ENCODE measurements at places on chromosomes 1 and 21.
A peak's percentile ranks its signal among the peaks of the same experiment; 100 is the strongest.

DNA sequence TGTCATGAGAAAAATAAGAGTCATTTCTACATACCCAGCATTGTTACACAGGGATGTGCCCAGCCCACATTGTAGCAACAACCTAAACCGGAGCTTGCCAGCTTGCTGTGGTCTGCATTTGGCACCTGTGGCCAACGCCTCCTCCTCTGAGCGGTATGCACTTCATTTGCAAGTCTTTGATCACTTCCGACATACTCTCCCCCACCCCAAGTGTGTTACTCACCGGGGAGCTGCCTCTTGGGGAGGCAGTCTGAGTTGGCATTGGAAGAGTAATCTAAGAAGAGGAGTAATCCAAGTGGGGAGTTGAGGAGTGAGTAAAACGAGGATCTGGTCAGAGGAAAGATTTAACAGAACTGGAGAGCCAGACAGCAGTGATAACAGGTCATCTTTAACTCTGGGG is 3.8 kb downstream of the BCL9 start:
- DNase-seq: peak; percentile 43

DNA sequence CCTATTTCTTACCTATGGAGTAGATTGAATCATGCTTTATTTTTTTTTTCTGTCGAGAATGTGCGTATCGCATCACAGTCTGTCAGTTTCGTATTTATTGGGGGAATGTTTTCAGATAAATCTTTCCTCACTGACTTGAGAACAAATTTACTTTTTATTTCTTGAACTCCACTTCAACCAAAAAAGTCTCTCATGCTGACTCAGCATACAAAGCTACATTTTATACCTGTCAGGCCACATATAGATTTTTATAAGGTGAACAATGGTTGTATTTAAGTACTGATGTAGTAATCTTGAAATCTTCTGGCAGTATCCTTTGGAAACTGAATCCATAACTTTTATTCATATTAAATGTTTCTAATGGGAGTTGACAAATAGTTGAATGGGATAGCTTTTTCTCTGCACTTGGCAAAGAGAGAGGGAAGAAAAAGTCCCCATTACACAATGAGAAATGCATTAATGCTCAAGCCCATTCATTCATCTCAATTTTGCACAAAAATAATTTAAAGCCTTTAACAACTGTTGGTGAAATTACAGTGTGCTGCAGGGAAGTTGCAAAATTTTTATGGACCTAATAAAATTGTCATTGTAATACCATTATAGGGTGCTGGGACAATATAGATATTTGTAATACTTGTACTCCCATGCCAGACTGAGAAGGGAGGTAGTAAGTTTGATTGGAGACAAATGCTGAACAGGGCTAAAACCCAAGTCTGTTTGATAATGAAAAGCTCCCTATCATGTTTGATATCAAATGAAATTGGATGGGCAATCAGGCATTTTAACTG is 367.6 kb downstream of the HLX start:
- no peak for DNase-seq

GRCh38 chr1:38013227-38013622 is 691 bp downstream of the UTP11 start:
- DNase-seq: no peak

- peak; percentile 5 for DNase-seq
Measured at GRCh38 chr1:202965422-202965821, 1.6 kb downstream of the CYB5R1 start.

GRCh38 chr1:199859491-199859933 is 168.0 kb upstream of the NR5A2 start:
- peak; percentile 88 for DNase-seq

GRCh38 chr1:44860331-44860730 is 17.3 kb upstream of the PTCH2 start:
- no peak for DNase-seq

- DNase-seq: peak; percentile 27
Measured at GRCh38 chr1:12249181-12249580, 19.4 kb downstream of the VPS13D start.

- peak; percentile 93 for DNase-seq
Measured at GRCh38 chr1:150149271-150150132, at the start of gene PLEKHO1. Gene PLEKHO1 (plus strand): TSS chr1:150149916. CDS start chr1:150150258, 342 bp downstream.

GRCh38 chr1:164360265-164360664 is 198.7 kb upstream of the PBX1 start:
- no peak for DNase-seq

- peak; percentile 24 for DNase-seq
Measured at GRCh38 chr1:79005945-79006344, 585 bp downstream of the ADGRL4 start.

DNA sequence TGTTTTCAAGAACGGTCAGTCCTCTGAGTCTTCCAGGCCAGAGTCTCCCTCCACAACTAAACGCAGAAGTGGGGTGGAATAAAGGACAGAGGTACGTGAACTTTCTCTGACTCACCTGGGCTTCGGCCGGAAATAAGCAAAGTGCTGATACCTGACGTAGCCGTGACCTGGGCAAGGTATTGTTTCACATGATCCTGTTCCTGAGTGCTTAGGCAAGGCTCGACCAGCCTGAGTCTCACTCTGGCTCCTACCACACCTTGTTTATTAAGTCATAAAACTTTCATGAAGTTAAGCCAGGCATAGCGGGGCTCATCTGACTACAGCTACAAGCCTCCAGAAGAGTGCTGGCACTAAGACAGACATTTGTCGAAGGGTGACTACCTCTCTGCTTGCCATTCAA is 327.5 kb downstream of the SETD4 start:
- no peak for DNase-seq

DNA sequence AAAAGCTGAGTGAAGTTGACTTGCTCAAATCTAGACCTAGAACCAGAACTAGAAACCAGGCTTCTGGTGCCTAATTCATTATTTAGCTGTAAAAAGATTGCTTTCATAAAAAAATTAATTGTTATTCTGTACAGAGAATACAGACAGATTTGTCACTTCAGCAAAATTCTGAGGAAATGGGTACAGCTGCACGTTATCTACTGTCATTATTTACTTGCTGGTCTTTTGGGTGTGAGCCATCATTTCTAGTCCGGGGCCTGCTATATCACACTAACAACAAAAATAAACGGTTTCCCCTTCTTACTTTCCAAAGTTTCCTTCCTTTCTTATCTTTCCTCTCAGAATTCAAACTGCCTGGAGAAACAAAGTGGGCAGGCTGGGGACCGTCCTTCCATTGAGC is 68.3 kb downstream of the PTGER3 start:
- DNase-seq: no peak

- peak; percentile 55 for DNase-seq
Measured at GRCh38 chr1:243287652-243288051, 31.8 kb downstream of the SDCCAG8 start.

DNA sequence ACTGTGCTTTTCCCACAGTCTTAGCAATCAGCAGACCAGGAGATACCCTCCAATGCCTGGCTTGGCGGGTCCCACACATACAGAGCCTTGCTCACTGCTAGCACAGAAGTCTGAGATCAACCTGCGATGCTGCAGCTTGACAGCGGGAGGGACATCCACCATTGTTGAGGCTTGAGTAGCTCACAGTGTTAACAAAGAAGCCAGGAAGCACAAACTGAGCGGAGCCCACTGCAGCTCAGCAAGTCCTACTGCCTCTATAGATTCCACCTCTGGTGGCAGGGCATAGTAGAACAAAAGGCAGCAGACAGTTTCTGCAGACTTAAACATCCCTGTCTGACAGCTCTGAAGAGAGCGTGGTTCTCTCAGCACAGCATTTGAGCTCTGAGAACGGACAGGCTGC is 33.4 kb downstream of the MNDA start:
- DNase-seq: no peak

DNA sequence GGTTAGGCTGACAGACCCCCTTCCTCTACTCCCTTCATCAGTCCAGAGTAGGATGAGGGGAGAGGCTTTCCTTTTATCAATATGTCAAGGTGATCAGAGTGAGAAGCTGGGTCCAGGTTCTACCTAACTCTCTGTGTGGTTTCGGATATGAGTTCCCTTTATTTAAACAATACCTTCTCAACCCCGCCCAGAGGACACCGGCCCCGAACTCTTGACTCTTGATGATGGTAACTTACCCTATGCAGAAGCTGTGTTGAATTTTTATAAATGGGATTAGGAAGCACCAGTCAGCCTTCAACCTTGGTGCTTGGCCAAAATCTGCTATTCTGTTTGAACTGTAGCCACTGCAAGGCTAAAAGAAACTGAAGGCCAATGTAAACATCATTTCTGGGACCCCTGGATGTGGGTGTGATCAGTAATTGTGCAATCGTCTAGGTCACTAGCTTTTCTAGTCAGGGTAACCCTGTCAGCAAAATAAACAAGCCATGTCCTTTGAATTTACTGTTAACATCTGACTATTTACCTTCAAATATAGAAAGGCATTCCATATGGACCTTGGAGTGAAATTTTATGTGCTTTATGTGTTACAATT is 398.3 kb downstream of the SEC16B start:
- no peak for DNase-seq

DNA sequence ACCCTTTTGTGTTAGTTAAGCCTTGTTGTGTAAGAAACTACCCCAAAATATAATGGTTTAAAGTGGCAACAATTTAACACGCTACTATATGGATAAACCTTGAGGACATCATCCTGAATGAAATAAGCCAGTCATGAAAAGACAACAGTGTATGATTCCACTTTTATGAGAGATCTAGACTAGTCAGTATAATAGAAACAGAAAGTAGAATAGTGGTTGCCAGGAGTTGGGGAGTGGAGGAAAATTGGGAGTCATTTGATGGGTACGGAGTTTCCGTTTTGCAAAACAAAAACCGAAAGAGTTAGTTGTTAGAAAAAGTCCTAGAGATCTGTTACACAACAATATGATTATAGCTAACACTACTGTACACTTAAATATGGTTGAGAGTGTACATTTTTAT is 16.0 kb upstream of the CHIA start:
- DNase-seq: peak; percentile 1

GRCh38 chr1:163361123-163361934 is 39.6 kb downstream of the NUF2 start:
- peak; percentile 35 for DNase-seq

GRCh38 chr1:53107570-53108322 is 34.7 kb downstream of the SLC1A7 start:
- DNase-seq: peak; percentile 90

- DNase-seq: no peak
Measured at GRCh38 chr1:206774093-206774492, 1.8 kb upstream of the IL10 start.

- DNase-seq: no peak
Measured at GRCh38 chr1:89954401-89954800, 40.5 kb upstream of the ZNF326 start.

DNA sequence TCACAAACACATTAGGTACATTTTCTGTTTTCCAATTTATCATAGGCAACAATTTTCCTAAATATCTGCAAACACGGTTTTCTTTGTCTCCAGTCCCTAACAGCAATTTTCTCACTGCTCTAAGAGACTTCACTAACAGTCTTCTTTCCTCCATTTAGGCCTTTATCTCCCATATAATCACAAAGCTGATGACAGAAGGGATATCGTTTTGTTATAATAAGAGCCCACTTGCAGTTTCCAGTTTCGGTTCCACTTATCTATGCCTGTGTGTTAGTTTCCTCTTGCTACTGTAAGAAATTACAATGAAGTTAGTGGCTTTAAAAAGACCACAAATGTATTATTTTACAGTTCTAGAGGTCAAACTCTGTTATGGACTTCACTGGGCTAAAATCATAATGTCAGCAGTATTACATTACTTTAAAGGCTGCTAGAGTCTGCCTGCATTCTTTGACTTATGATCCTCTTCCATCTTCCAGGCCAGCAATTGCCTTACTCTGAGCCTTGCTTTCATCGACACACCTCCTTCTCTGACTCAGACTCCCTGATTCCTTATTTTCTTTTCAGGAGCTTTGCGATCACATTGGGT is 549.3 kb downstream of the NCAM2 start:
- no peak for DNase-seq

- DNase-seq: no peak
Measured at GRCh38 chr1:151579436-151580225, 32.2 kb upstream of the SNX27 start.

DNA sequence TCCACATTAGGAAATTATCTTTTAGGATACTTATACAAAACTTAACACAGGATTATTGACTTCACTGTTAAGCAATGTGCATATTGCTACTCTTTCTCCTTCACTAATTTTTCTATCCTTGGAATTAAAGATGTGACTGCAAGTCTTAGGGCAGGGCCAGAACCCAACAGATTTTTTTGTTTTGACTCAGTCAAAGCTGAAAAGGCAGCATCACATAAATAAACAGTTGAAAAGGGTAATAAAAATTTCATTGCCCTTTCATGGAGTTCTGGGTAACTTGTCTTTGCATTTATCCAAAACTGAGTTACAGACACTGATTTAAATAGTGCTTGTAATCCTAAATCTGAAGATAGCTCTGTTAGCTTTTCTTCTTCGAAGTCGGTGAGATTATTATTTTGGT is 1.9 kb upstream of the TMEM35B start:
- DNase-seq: peak; percentile 42

- DNase-seq: no peak
Measured at GRCh38 chr1:115428676-115429075, 90.6 kb upstream of the NGF start.

DNA sequence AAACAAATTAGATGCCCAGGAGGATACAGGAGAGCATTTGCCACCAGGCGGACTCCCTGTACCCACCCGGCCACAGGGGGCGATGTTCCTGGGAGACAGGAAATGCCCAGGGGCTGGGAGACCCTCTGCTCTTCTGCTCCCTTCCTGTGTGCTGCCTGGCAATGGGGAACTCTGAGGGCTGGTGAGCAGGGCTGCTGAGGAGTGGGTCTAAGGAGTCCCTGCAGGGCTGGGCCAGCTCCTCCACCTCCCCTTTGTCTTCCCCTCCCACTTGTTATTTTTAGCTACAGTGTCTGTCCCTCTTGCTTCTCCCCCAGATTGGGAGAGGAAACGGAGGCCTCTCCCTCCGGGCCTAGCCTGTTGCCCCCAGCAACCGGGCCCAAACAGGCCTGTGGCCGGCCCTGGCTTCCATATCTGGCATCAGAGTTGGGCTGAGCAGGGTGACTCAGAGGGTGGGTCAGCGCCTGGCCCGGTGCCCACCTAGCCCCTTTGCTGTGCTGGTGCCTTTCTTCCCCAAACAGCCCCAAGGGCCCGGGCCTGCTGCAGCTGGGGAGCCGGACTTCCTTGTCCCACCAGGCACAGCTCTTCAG is 11.6 kb downstream of the LMNA start:
- DNase-seq: peak; percentile 98

DNA sequence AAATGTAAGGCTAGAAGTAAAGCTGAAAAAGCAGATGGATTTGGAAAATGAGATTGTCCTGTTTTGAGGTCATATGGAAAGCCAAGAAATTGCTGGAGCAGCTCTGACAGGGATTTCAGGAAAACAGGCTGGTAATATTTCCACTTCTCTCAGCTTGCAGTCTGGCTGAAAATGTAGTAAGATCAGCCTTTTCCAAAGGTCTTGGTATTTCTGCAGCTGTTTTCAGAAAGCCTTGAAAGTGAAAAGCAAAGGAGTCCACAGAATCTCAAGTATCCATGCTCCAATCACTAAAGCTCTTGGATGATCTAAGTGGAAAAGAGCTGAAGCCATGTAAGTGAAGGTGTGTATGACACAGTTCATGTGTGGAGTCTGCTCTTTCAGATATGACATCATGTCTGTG is 41.6 kb upstream of the APOBEC4 start:
- DNase-seq: no peak

DNA sequence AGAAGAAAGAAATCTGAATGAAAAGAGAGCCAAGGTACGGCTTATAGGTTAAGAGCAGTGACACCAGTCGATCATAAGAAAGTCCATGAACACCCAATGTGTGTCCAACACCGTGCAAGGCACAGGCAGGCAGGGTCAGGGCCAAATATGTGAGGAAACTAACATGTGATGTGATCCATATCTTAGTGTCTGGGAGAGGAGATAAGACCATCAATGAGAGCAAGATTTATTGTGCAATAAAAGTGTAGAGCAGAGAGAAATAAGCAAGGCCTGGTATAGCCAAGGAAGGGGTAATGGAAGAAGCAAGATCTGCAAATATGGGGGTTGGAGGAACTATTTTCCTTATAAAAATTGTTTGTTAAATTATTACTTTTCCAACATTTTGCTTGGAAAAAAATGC is 198.8 kb downstream of the CRB1 start:
- no peak for DNase-seq
